ENCODE measurements at places on chromosomes 5 and 9.

DNA sequence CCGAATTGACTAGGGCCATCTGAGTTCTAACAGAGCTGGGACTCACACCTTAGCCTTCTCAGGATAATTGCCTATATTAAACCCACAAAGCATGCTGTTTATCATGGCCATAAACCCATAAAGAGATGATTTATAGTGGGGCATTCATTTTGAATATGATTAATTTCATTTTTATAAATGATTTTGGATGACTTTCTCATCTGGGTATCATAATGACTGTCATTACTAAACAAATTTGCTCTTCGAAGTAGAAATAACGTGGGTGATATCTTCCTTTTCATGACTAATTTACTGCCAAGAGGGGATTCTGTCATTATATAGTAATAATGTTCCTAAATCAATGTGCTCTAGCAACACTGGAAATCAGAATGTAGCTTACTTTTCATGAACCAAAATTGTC, 498.2 kb downstream of the CDH12 start:
- no peak for DNase-seq

GRCh38 chr9:27548055-27548741, 18.6 kb upstream of the MOB3B start:
- DNase-seq = no peak

DNA sequence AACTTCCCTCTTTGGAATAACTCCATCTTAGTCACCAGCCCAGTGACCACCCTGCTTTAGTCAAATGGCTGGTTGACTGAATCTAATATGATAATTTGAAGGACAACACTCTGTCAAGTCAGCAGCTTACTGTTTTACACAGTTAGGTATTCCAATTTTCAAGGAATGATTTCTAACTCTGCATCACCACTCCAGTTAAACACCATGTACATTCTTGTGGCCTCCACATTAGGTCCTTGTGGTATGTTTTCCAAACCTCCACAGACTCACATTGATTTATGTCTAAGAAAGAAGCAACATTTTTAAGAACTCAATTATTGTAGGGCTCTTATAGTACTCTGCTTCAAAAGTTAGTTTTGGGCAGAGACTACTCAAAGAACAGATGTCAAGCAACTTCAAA, 110.7 kb downstream of the TLE1 start:
- no peak for DNase-seq

DNA sequence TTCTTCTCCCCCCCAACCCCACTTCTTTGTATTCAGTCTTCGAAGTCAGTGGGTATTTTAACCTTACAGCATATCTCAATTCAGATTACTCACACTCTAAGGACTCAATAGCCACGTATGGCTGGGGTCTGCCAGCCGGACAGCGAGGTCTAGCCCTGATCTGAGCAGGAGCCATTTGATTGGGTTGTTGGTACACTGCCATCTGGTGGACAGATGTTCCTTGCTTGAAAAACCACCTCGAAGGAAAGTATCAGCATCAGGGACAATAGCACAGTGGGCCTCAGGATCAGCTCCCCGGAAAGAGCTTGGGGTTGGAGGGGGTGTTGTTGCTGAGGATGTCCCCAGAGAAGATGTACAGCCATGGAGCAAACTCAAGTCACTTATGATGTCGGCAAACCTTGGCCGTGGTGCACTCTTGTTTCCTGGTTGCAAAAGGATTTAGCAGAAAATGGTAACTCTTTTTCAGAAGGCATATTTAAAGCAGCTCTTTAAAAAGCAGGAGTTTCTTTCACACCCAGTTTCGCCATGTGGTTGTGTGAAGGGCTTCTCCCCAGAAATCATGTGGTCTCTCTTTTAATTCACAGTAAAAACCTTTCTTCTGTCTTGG, 31.7 kb upstream of the KCNMB1 start:
- DNase-seq = peak; percentile 20

DNA sequence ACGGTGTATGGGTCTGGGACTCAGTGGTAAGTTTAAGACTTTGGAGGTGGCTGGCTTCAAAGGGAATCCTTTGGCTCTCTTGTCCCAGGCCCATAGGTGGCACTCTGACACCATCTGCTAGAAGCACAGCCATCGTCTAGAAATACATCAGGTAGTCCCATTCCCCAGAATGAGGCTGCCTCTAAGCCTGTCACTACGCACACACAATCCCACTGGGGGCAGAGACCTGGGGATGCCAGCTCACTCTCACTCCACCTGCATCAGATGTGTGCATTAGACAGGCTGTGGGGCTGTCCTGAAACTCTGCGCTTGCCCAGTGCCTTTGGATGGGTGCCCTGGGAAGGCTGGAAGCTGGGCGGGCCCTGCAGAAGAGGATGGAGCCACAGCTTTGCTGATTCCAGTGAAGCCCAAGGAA, 127.5 kb upstream of the PANK3 start:
- DNase-seq = no peak

- no peak for DNase-seq
Measured at GRCh38 chr5:142152384-142152732, 43.8 kb downstream of the NDFIP1 start.

DNA sequence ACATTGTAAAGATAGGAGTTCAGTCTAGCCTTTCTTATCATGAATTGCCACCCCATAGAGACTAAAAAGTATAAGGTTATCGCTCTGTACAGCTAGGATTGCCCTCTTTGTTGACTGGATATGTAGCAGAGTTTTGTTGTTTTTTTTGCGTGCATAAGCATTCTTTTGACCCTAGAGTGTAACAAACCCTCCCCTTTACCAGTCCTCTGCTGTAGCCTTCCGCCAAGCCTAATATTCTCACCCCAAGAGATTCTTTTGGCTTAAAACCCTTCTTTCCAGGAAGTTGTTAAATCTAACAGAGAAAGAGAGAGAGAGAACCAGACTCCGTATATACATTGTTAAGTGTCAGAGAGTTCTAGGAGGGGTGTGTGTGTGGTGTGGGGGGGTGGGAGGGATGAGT, 113.9 kb downstream of the FGF1 start:
- DNase-seq = no peak

- DNase-seq = no peak
Measured at GRCh38 chr5:111704452-111705085, 52.4 kb downstream of the NREP start.

DNA sequence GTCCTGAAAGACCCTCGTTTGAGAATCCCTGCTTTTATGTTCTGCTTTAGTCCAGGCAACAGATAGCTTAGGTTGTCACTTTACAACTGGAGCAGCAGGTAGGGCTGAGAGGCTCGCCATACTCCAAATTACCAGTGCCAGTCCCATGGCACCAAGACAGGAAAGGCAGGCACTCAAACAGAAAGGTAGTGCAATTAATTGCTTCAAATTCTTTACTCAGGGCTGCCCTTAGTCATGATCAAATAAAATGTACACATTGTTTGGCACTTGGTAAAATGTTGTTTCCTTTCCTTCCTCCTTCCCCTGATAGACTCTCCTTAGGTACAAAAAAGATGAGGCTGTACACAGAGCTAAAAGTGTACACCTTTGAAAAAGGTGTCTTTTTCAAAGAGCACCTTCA, 115.8 kb upstream of the CCDC152 start:
- no peak for DNase-seq

GRCh38 chr5:179211068-179211467, 134.2 kb downstream of the ADAMTS2 start:
- DNase-seq = no peak

GRCh38 chr9:11194246-11194645, 581.4 kb upstream of the PTPRD start:
- DNase-seq = no peak

GRCh38 chr5:127353327-127353726, 62.7 kb downstream of the MEGF10 start:
- DNase-seq = no peak

DNA sequence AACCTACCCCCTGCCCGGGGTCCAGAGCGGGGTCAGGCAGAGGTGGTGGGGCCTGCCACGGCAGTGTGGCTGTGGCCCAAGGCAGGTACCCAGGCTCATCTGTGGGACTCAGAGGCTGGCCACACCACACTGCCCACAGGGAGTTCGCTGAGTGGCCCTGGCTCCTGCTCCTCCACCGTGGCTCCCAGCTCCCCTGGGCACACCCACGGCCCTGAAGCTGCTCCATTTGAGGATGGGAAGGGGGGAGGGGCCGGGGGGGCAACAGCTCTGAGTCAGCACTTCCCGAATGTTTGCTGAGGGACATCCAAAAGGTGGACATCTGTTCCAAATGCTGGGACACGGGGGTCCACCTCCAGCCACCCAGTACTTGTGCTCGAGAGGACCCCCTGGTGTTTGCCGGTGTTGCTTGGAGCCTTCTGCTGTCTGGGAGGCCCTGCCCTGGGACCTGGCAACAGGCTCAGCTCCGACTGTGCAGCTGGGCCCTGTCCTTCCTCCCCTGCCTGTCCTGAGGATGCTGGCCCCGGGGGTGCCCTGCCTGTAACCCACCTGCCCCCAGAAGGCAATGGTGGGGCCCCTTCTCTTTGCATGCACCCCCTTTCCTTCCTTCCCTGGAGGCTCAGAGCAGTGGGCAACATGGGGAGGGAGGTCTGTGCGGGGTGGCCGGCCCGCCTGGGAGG, 2.5 kb upstream of the NRARP start:
- no peak for DNase-seq

DNA sequence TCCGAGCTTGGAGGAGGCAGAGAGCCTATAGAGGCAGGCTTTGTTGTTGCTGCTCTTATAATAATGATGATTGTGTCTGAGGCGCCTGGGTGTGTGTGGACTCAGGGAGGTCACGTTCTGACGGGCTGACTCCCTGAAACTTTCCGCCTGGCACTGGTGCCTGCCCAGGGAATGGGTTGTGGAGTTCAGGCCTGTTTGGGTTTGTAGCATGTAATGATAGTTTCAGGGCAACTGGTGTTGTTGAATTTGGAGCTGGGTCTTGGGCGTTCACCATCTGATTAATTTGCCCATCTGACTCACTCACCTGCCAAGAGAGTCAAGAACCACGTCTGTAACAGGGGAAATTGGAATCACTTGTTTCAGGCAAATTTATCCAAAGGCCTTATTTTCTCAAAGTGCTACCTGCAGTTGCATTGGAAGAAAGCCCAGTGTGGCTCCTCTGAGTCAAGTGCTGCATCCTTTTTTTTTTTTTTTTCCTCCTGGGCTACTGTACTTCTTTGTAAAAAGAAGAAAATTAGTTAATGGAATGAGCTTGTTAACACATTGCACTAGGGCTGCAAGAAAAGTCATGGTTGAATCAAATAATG, 386.5 kb downstream of the GADD45G start:
- DNase-seq = no peak

DNA sequence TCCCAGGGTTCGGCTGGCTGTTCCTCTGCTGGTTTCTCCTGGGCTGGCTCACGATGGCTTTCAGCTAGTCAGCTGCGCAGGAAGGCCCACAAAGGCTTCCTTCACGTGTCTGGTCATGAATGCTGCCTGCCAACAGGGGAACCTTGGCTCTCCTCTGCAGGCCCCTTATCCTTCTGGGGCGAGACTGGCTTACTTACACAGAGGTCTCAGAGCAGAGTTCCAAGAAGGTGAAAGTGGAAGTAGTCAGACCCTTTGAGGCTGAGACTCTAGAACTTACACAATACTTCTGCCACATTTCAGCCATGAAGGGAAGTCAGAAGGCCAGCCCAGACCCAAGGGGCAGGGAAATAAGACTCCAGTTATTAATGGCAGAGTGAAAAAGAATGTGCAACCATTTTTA, 99.5 kb downstream of the LHFPL2 start:
- DNase-seq = no peak

DNA sequence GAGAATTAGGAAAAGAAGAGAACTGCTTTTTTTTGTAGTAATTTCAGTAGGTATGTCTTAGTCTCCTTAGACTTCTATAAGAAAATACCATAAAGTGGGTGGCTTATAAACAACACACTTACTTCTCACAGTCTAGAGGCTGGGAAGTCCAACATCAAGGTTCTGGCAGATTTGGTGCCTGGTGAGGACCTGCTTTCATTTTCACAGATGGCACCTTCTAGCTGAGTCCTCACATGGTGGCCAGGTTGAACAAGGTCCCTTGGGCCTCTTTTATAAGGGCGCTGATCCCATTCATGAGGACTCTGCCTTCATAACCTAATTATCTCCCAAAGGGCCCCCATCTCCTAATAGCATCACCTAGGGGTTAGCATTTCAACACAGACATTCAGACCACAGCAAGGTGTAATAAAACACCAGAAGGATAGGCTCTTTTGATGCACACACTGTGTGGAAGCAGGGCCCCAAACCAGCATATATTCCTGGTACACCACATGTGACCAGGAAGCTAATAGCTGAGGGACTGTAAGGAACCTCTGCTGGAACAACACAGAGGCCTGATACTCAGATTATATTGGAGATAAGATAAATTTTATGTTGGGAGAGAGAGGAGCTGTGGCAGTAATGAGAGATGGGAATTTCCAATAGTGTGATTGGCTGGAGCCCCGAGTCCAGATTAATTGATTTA, 384.9 kb downstream of the RAB3C start:
- DNase-seq = no peak

GRCh38 chr5:68347536-68347935, 132.0 kb downstream of the PIK3R1 start:
- no peak for DNase-seq

DNA sequence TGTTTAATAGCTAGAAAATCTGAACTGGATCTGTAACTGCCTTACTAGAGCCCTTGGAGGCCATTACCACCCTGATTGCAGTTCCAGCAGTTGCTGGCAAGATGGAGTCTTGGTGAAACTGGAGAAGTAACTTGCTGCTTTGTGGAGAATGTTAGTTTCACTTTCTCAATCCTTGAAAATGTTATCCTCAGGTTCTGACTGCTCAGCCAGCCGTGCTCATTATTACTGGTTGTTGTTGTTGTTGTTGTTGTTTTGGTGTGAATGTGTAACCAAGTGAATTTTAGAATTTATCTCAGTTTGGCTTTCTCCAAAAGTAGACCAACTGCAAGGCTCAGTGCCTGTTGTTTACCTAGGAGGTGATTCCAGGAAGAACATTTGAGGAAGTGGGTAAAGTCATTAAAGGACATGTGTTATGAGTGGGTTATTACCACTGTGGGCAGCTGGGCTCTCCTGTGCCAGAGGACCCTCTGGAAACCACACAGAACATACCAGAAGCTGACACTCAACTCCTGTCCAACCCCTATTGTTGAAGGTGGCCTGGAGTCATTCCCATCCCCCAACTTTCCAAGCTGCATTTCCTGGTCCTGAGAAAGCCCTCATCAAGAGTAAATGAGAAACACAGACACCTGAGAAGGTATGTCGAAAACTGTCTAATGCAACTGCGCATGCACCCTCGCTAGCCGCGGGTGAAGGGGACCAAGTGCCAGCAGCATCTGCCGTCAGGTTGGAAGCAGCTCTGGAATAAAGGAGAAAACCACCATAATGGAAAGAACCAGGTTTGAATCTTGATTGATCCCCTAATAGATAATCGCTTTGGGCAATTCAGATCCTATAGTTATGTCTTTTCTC, 111.6 kb downstream of the CMYA5 start:
- DNase-seq = no peak

GRCh38 chr5:76030343-76030742, 52.8 kb upstream of the SV2C start:
- no peak for DNase-seq

GRCh38 chr9:77128125-77128789, 49.1 kb upstream of the VPS13A start:
- no peak for DNase-seq

GRCh38 chr5:157459715-157460599, at the start of gene NIPAL4:
Gene NIPAL4 (plus strand): TSS chr5:157460213. CDS start chr5:157460321, 108 bp downstream.
- DNase-seq = no peak

GRCh38 chr5:40518485-40518917, 161.2 kb upstream of the PTGER4 start:
- DNase-seq = peak; percentile 61

GRCh38 chr5:172443441-172444109, 10.8 kb downstream of the SH3PXD2B start:
- DNase-seq = peak; percentile 87

Data from HS-5 (cell line).